Stimulated activated CD4-positive, alpha-beta T cell treated with anti-CD3 and anti-CD28 coated beads, Interleukin-2, amount 100 ng/mL, for 4 hours (primary cell): ENCODE measurements at places on chromosomes 7 and 10.

DNA sequence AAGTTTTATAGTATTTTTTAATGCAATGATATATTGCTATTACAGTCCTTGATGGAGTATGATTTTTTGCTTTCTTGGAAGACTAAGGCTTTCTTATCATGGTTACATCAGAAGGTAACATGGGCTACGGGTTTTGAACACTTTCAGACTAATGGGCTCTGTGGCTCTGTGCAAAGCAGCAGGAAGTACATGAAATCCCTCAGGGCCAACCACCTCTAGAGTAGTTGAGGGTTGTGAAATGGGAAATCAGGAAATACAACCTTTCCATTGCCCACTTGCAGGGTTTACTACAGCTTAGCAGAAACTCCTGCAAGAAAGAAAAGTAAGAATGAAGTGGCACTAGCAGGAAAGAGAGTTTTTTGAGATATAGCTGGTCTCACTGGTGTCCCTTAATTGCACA lies 853.5 kb downstream of the KCNMA1 start:
- DNase-seq: no peak

GRCh38 chr10:4241724-4242345 lies 456.8 kb upstream of the KLF6 start:
- DNase-seq: no peak

GRCh38 chr10:126702181-126702580 lies 31.7 kb upstream of the C10orf90 start:
- no peak for DNase-seq

GRCh38 chr10:19832699-19833098 lies 16.5 kb downstream of the PLXDC2 start:
- DNase-seq: no peak

- DNase-seq: no peak
These were observed 66.0 kb downstream of the UBE2H start for GRCh38 chr7:129886818-129887186.

GRCh38 chr7:3259711-3260400 lies 41.2 kb upstream of the SDK1 start:
- DNase-seq: no peak

DNA sequence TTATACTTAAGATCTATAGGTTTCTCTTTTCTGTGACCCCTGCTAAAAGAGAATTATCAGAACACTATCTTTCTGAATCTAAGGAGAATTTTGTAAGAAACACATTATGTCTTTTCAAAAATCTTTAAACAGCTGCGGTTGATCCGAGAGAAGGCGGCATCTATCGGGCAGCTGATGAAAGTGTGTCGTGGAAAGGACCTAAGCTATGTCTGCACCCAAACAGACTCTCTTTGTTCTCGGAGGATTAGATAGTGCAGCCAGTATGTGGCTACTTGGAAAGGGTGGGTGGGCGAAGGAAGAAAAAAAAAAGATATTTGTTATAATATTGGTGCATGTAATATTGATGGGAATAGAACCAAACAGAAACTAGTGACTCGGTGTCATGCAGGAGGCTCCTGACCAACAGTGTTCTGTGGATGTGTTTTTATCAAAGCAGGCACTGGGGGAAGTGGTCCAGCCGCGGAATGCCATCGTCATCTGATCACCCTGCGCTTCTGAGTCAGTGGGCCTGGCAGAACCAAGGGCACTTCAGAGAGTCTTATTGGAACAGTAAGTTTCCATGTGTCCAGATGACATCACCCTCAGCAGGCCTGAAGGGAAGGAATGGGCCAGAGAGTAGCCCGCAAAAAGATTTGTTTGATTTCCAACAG lies 509.7 kb upstream of the AKR1E2 start:
- no peak for DNase-seq

DNA sequence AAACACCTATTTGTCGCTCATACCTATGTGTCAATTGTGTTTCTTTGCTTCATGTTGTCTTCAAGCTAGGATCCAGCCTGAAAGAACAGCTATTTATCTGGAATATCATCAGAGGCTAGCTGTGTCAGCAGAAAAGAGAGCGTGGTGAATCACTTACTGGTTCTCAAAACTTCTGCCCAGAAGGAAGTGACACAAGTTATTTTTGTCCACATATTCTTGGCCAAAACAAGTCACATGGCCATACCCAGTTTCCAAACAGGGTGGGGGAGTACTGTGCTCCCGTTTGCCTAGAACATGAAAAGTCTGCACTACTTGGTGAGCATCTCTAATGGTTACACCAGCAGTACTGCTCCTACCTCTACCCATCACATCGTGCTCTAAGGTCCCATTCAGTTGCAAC lies 160.9 kb upstream of the CSTF2T start:
- DNase-seq: no peak

DNA sequence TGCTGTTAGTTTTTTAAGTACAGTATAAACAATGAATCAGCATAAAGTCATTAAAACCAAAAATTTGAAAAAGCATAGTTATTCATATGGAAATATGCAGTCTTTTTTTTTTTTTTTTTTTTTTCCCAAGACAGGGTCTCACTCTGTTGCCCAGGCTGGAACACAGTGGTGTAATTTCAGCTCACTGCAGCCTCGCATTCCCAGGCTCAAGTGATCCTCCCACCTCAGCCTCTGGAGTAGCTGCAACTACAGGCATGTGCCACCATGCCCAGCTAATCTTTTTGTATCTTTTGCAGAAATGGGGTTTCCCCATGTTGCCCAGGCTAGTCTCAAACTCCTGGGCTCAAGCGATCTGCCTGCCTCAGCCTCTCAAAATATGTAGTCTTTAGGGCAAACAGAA lies 182.0 kb downstream of the SEMA3E start:
- no peak for DNase-seq

GRCh38 chr10:7260412-7260900 lies 150.4 kb downstream of the SFMBT2 start:
- DNase-seq: no peak

GRCh38 chr7:82410461-82410860 lies 33.1 kb downstream of the CACNA2D1 start:
- no peak for DNase-seq

- no peak for DNase-seq
These were observed 393.8 kb downstream of the TNS3 start for GRCh38 chr7:47188136-47188535.

GRCh38 chr10:43820663-43821062 lies 172.0 kb upstream of the ZNF32 start:
- no peak for DNase-seq

DNA sequence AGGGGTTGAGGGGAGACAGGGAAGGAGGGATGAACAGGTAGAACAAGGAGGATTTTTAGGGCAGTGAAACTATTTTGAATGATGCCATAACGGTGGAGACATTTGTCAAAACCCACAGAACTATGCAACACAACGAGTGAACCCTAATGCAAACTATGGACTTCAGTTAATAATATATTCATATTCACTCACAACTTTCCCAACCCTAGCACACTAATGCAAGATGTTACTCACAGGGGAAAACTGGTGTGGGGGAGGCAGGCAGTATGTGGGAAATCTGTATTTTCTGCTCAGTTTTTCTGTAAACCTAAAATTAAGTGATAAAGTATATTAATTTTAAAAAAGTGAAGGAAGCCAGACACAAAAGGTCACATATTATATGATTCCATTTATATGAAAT lies 17.3 kb downstream of the GNA12 start:
- DNase-seq: no peak

- no peak for DNase-seq
These were observed 47.6 kb upstream of the PPIF start for GRCh38 chr10:79299397-79300241.

DNA sequence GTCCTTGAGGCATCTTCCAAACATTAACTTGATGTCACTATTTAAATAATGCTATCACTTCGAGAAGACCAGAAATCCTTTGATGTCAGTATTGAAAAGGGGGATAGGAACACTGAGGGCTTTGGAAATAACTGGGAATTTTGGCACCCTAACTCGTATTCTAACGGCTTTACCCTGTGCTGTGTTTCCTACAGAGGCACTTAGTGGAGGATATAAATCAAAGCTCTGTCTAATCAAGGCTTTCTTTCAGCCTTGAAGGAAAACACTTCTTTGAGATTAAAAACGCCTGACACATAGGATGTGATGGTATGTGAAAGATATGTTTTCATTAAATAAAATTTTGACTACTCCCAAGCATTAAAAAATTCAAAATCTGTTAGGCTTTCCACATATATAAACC lies 62.3 kb downstream of the CREB5 start:
- DNase-seq: no peak

- DNase-seq: no peak
These were observed 137.4 kb upstream of the GRB10 start for GRCh38 chr7:50920031-50920635.

GRCh38 chr7:17521437-17521836 lies 223.0 kb downstream of the AHR start:
- DNase-seq: no peak

GRCh38 chr10:17735166-17735941 lies 16.6 kb upstream of the TMEM236 start:
- no peak for DNase-seq

DNA sequence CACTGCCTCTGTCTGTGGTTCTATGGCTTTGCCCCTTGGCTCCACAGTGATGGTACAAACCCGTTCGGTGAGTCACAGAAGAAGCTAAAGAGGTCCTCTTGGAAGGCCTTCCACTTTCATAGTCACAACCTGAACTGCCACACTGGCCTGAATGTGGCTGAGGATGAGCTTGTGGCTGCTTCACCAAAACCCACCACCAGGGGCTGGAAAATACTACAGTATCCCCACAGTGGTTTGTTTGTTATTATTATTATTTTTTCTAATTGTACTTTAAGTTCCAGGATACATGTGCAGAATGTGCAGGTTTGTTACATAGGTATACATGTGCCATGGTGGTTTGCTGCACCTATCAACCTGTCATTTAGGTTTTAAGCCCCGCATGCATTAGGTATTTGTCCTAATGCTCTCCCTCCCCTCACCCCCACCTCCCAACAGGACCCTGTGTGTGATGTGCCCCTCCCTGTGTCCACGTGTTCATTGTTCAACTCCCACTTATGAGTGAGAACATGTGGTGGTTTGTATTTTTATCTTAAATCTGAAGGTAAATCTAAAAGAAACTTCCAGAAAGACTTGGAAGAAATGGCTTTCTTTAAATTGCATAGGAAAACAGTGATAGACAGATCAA lies 160.8 kb upstream of the NPSR1 start:
- DNase-seq: no peak

DNA sequence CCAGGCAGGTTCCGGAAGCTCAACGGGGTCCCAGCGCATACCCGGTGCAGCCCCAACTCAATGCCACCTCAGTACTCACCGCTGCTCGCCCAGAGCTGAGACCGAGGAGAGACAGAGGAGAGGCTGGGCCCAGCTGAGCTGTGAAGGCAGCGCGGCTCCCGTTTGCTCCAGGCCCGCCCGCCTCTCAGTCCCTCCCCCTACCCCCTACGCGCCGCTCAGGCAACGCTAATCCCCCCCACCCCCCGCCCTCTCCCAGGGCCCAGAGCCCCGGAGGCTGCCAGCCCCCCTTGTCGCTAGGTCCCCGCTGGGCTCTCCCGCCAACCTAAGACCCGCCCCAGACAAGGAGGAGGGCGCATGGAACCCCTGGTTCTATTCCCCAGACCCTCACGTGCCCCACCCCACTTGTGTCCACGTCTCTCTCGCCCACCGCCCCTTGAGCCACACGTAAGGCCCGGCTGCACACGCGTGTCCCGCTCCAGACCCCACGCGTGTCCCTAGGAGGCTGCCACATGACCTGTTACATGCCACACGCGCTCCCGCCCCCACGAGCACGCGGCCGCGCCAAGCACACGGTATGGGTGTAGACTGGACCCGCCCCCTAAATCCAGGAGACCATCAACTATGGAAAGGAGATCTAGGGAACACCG lies at the start of gene PSD:
PSD (minus strand) TSS at position 164 of the 647 bp plus-strand sequence. CDS start 1,747 bp downstream, outside the sequence.
- no peak for DNase-seq

DNA sequence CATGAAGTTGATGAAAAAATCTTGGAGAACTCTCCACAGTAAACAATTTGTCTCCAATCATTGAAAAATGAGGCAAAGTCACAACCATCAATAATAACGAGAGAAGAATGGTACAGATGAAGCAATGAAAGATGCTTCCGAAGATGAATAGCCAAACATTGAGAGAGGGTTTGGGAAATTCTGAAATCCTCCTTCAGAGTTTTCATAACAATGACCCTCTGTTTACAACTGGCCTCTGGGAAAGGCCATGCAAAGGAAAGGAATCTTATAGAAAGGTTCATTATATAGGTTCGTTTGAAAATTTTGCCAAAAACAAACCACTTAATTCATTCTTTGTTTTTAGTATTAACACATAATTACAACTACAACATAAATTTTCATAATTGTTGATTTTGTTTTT lies 166.5 kb downstream of the ABCA13 start:
- DNase-seq: no peak

- no peak for DNase-seq
These were observed 1.2 kb downstream of the HOXA11 start for GRCh38 chr7:27183682-27184336.

- DNase-seq: peak; percentile 16
These were observed 66.4 kb downstream of the EXOC6 start for GRCh38 chr10:92914478-92915325.

GRCh38 chr10:18554479-18554878 lies 96.9 kb downstream of the NSUN6 start:
- DNase-seq: no peak

DNA sequence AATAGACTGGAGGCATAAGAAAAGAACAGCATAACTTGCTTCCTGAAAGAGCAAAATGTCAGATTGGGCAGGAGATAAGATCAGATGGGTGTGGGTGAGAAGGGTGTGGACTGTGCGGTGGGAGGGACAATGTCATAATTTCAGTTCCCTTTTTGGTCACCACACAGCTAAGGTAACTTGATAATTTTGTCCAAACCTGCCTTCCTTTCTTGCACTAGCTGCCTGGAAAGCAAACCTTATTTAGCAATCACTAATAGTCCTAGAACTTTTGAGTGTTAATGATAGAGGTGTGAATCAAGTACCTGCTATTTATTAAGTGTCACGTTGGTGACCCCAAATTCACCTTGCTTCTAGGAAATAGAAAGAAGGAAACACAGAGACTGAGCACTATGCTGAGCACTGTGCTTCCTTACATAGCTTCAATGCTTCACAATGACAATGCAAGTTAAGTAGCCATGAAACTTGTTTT lies 72.4 kb upstream of the SP4 start:
- DNase-seq: peak; percentile 13

GRCh38 chr10:43610636-43611035 lies 4.4 kb downstream of the ZNF485 start:
- no peak for DNase-seq

- DNase-seq: no peak
These were observed 22.8 kb downstream of the LRRC17 start for GRCh38 chr7:102935450-102936115.

- no peak for DNase-seq
These were observed 3.3 kb downstream of the CRYGN start for GRCh38 chr7:151436446-151437158.

GRCh38 chr10:56653289-56653688 lies 292.2 kb upstream of the ZWINT start:
- DNase-seq: no peak

DNA sequence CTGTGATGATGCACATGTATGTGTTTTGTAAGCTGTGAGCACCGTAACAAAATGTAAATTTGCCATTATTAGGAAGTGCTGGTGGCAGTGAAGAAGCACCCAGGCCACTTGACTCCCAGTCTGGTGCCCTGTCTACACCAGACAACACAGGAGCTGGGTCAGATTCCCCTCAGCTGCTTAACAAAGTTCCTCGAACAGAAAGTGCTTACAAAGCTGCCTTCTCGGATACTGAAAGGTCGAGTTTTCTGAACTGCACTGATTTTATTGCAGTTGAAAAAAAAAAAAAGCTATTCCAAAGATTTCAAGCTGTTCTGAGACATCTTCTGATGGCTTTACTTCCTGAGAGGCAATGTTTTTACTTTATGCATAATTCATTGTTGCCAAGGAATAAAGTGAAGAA lies 71.1 kb downstream of the ATAD1 start:
- no peak for DNase-seq
